Breast epithelium (tissue), 4 donors: ENCODE measurements at places on chromosomes 13 and 19.

- DNase-seq: no peak
These were observed 14.4 kb downstream of the C3 start for GRCh38 chr19:6705931-6706632.

- no peak for DNase-seq
These were observed 35.5 kb downstream of the SERTM1 start for GRCh38 chr13:36709136-36709890.

GRCh38 chr19:40090241-40091204, at the start of gene ZNF780A:
TSS of gene ZNF780A (minus strand) at chr19:40090943. CDS start at chr19:40084753, 6,190 bp downstream.
- DNase-seq: peak; percentile 57

DNA sequence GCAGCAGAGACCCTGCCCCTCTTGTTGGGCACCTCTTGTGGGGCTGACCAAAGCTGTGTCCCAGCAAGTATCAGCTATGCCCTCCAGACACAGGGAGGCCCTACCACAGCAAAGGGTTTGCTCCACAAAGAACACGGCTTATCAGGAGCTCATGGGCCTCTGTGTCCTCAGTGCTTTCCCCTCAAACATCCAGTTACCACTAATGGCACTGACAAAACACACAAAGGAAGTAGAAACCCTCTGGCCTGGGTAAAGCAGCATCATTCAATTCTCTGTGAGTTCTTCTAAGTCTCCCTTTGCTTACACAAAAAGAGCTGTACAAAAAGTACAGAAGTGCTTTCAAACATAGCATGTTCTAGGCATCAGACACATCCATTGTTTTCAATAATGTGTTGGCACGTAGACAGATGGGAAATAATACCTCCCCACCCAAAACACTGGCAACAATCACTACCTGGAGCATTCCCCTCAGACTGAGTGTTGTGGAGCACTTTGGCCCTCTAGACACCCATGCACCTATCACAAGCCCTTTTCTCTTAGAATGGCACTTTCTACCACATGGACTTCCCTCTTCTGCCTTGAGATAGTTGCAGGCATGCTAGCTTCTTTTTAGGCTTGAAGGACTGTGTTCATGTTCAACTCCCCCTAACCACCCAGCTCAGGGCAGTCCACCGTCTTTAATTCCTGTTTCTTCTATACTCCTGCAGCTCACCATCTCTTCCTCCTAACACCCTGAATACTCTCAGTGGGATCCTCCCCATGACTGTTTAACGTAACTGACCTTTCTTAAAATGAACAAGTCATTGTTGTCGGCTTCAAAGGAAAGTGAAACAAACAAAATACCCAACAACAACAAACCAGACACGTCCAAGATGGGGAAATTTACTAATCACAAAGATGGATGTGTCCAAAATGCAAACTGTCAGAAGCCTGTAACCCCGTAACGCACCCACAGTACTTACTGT, 43.5 kb downstream of the ATP7B start:
- no peak for DNase-seq

GRCh38 chr13:29785978-29786377, 64.4 kb downstream of the UBL3 start:
- DNase-seq: no peak

DNA sequence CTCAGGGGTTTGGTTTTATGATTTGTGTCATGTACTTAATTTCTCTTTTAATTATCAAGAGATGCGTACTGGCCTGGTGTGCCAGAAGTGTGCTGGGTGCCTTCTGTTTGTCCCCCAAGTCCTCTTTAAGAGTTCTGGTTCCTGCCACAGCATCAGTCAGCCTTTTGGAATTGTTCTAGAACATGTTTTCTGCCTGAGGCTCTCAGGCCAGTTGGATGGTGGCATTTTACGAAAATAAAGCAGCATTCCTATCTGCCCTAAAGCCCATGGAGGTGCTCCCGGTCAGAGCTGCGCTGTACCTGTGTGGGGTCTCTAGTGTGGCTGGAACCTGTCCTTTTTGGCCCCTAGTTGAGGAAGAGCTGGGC, 54.1 kb downstream of the TSSK6 start:
- DNase-seq: no peak

DNA sequence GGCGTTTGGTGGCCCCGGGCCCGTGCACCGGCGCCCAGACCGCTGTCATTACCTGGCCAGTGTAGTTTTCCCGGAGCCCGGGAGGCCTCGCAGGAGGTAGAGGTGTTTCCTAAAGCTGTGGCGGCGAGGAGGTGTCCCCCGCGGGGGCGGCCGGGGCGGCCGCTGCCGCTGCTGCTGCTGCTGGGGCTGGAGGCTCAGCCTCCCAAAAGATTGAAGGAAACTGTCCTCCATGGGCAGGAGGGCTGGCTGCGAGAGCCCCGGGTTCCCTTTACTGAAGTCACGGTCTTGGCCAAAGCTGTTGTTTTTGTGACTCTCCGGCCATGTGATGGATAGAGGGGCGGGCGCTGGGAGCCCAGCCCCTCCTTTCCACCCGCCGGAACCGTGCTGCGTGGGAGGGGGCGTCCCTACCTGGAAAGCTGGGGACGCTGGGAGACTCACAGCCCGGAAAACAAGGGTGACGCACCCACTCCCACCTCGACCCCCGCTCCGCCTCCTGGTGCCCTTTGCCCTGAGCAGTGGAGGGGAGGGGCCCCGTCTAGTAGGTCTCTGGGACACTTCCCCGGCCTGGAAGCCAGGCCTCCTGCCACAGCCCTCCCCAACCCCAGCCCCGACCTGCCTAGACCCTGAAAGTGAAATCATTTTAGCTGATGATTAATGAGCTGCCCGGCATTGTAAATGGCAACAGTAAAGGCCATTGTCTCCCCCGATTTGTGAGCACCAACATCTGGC, at the start of gene N4BP2L1:
TSS of gene N4BP2L1 (minus strand) at position 279 of the 729 bp plus-strand sequence. CDS start at position 231, 48 bp downstream.
- DNase-seq: peak; percentile 64

DNA sequence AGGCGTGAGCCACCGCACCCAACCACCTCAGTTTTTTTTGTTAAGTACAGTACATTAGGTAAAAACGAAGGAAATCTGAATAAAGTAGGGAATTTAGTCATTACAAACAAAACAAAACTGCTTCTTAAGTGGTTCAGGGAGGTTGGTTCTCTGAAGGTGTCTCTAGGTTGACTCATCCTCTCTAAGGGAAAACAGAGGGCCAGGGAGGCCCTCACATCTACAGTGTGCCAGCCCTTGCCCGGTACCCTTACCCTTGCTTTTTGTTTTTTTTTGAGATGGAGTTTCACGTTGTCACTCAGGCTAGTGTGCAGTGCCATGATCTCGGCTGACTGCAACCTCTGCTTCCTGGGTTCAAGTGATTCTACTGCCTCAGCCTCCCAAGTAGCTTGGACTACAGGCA, 17.2 kb upstream of the JUND start:
- no peak for DNase-seq

- no peak for DNase-seq
These were observed 198.7 kb downstream of the KCTD12 start for GRCh38 chr13:76687467-76687866.

DNA sequence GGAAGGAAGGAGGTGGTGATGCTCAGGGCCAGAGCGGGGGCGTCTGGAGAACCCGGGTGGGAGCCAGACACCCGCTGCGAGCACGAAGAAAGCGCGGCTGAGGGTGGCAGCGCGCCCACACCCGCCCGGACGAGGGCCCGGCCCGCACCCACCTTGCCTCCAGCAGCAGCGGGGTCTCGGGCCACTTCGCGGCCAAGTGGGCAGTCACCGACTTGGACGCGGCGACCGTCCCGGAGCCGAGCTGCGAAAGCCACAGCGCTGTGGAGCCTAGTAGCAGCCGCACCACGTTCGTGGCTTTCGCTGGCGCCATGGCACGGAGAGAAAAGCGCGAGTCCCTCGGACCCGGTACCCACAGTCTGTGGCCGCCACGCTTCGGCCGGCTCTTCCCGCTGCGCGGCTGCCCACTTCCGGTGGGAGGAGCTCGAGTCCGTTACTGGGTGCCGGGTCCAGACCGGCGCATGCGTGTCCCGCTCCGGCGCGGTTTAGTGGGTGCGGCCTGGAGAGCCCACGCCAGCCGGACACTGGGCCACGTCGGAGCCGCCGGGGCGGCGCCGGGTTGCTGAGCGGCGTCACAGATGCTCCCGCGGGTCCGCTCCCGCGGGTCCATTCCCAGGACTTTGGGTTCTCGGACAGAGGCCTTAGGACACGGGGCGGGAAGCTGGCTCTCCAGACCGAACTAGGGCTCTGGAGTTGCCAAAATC, at the start of gene UGGT2:
TSS of gene UGGT2 (minus strand) at position 399 of the 701 bp plus-strand sequence. CDS start at position 310, 89 bp downstream.
- DNase-seq: peak; percentile 88

DNA sequence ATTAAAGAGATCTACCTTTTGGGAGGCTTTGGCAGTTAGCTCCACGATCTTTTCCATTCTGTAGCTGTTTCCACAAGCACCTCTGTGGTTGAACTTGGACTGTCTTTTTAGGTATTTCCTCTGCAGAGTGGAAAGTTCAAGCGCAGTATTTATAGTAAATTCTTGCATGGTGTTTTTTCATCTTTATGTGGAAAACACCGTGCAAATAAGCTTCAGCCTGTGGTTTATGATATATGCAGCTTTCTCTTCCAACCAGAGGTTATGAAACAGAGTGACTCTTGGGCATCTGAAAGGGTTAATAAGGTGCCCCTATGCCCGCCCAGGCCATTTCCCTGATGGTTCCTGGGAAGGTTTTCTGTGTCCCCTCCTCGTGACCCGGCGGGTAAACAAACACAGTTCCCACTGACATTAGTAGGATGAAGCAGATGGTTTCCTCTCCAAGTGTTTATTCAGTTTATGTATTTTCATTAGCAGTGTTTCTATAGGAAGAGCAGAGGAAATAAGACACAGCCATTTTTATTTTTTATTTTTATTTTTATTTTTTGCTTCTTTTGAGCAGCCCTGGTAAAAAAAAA, 39.7 kb upstream of the RNF113B start:
- no peak for DNase-seq

GRCh38 chr13:73081256-73081915, 22.6 kb downstream of the KLF5 start:
- no peak for DNase-seq

DNA sequence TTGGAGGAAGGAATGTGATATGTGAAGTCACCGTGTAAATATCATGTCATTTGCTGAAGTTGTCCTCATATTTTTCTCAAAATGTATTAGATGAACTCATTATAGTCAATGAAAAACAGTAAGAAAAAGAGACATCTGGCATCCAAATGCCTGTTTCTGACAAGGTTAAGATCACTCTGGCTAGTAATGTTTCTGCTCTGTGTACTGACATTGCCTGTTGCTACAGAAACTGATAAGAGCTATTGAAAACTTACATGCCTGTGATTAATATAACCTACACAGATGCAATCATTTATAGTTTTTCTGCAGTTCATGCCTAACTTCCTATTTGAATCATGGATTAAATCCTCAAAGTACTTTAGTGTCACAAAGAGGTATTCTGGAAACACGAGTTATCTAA, 249.8 kb downstream of the NBEA start:
- DNase-seq: no peak

- DNase-seq: no peak
These were observed 97.4 kb downstream of the FREM2 start for GRCh38 chr13:38784036-38784880.

DNA sequence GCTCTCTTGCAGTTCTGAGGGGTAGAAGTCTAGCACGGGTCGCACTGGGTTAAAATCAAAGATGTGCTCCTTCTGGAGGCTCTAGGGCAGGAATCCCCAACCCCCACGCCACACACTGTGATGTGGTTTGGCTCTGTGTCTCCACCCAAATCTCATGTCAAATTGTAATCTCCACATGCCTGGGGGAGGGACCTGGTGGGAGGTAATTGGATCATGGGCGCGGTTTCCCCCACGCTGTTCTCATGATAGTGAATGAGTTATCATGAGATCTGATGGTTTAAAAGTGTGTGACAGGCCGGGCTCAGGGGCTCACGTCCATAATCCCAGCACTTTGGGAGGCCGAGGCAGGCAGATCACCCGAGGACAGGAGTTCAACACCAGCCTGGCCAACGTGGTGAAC, 26.6 kb upstream of the CALM3 start:
- no peak for DNase-seq

GRCh38 chr13:43516401-43516833, 270.4 kb downstream of the ENOX1 start:
- DNase-seq: no peak

DNA sequence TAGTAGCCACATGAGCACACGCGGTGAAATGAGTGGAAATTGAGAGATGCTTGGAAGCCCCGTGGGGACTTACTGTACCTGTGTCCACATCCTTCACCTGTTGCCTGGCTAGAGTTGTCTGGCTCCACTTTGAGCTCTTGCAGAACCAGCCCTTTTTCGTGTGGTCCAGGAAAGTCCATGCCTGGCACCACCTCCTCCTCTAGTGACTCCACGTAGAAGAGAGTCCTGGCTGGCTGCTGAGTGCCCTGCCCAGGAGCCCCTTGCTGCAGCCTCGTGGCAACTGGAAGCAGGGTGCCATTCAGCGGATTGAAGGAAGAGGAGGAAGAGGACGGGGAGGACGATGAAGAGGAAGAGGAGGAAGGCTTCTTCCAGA, 515 bp upstream of the ATXN8OS start:
- DNase-seq: no peak

GRCh38 chr19:3132971-3133792, 2.7 kb upstream of the GNA15 start:
- DNase-seq: no peak

DNA sequence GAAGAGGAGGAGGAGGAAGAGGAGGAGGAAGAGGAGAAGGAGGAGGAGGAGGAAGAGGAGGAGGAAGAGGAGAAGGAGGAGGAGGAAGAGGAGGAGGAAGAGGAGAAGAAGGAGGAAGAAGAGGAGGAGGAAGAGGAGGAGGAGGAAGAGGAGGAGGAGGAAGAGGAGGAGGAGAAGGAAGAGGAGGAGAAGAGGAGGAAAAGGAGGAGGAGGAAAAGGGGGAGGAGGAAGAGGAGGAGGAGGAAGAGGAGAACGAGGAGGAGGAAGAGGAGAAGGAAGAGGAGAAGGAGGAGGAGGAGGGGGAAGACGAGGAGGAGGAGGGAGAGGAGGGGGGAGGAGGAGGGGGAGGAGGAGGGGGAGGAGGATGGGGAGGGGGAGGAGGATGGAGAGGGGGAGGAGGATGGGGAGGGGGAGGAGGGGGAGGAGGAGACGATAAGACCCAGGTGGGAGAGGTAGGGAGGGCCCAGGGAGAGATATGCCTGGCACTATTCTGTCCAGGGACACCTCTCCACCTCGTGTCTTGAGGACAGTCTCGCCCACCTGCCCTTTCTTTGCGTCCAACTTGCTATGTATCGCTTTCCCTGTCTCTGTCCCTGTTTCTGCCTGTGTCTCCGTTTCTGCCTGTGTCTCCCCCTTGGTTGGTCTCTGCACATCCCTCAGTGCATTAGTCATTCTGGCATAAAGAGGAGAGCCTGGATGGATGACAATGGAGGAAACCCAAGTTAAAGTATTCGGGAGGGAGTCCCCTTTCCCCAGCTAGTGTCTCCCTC, 7.1 kb upstream of the KLK5 start:
- no peak for DNase-seq

GRCh38 chr13:42633495-42633894, 59.5 kb downstream of the TNFSF11 start:
- no peak for DNase-seq
